ENCODE measurements at places on chromosomes 12 and 14.

GRCh38 chr12:79186506-79186905 is 321.9 kb downstream of the SYT1 start:
- DNase-seq: no peak

- DNase-seq: no peak
Measured at GRCh38 chr14:77372304-77372841, 4.5 kb downstream of the TMED8 start.

DNA sequence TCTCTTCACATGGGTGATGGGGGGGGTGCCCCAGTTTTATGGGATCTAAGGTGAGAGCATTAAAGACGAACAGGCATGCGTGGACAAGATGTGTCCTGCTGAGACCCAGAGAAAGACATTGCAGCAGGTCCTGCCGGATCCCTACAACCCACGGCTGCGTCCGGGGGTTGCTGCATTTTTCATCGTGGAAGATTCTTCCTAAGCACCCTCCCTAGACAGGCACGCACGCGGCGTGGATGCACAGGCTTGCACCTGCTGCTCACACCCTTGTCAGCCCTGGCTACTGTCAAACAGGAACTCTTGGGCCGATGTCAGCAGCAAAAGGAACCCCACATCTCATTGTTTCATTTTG is 280.6 kb upstream of the RTL1 start:
- no peak for DNase-seq

- no peak for DNase-seq
Measured at GRCh38 chr14:24389226-24389848, 9.5 kb upstream of the NYNRIN start.

GRCh38 chr14:76936483-76936882 is 92.0 kb downstream of the IRF2BPL start:
- peak; percentile 62 for DNase-seq

GRCh38 chr12:63064080-63064479 is 86.9 kb downstream of the AVPR1A start:
- peak; percentile 65 for DNase-seq

GRCh38 chr12:27052176-27052575 is 29.8 kb downstream of the MED21 start:
- DNase-seq: no peak

Data from AG10803 (cell line).